Hindlimb muscle (tissue), 1 donor: ENCODE measurements at places on chromosomes 5 and 9. TPM values are rescaled to one million over a fixed set of nuclear protein-coding genes. Genes with fewer than 3 reads are reported as not detected.

The PJA2 gene
- polyA plus RNA-seq: 110 TPM

The BASP1 gene
- polyA plus RNA-seq: 19.4 TPM

- DNase-seq: no peak
These were observed 44.2 kb upstream of the LMNB1 start for GRCh38 chr5:126732716-126733115.

The GRM6 gene
- polyA plus RNA-seq: 0.72 TPM

- DNase-seq: no peak
These were observed 24.0 kb downstream of the STARD4 start for GRCh38 chr5:111488353-111488752.

- no peak for DNase-seq
These were observed 247.2 kb downstream of the KIF4B start for GRCh38 chr5:155260798-155261197.

GRCh38 chr9:15927161-15927560 lies 374.3 kb downstream of the CCDC171 start:
- no peak for DNase-seq

The DCTN3 gene
- 71.7 TPM for polyA plus RNA-seq

DNA sequence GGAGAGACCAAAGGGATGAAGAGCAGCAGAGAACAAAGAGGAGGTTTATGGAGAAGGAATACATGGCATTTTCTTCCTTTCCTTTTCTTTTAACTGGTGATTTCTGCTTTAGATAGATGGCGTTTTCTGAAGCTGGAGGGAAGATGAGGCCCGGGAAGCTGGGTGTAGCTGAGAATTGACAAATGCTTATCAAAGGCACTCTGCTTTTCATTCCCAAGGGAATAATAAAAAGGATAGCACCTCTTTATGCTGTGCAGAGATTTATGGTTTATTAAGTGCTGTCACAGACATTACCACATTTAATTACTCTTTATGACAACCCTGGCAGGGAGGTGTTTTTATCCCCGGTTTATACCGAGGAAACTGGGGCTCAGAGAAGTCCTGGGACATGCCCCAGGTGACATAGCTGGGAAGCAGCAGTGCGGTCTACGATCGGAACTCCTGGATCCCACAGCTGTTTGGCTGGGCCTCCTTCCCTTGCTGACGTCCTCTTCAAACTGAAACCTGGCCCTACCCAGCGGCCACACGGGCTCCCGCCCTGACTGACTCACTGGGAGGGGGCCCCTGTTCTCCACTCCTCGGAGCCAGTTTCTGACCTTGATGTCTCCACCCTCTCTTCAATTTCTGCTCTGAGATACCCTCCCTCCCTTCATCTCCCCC lies 8.2 kb upstream of the EPB41L4B start:
- peak; percentile 69 for DNase-seq

GRCh38 chr9:78746010-78746409 lies 449.1 kb downstream of the PSAT1 start:
- DNase-seq: no peak

The SCGB3A1 gene
- polyA plus RNA-seq: 1.8 TPM

GRCh38 chr9:123401879-123402513 lies 46.0 kb downstream of the CRB2 start:
- DNase-seq: peak; percentile 54

- DNase-seq: no peak
These were observed 470.5 kb downstream of the PLK2 start for GRCh38 chr5:57989378-57989777.

DNA sequence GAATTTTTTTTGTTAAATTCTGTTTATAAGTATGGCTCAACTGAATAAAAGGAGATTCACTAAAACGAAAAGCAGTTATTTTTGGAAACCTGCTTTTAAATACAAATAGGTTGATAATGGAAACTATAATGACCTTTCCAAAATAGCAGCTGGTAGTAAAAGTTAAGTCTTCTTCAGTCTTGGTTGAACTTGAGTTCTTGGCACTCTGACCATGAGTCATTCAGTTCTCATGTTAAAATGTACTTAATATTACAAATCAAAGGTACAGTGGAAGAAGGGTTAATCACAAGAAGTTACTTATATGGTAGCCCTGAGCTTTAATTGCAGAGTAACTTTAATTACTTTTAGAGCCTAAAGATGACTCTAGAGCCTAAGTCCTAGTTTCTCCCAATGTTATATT lies 62.1 kb downstream of the KLF9 start:
- no peak for DNase-seq

DNA sequence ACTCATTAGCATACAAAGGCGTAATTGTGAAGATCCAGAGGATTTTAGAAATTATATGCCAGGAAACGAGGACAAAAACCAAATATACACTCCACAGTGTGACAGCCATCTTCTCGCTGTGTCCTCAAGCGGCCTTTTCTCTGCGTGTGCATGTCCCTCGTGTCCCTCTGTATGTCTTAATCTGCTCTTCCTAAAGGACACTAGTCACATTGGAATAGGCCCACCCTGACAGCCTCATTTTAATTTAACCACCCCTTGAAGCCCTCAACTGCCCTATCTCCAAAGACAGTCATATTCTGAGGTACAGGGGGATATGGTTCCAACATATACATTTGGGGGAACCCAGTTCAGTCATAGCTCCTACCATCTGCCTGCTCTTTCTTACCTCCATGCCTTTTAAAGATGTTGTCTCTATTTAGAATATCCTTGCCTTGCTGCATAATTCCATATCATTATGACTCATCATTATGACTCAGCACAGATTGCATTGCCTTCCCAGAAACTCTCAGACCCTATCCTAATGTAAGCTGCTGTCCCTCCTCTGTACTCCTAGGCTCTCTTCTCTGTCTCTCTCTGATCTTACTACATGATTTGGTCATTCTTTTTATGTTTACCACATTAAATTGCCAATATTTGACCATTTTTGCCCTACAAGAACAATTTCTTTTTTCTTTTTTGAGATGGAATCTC lies 210.9 kb downstream of the AOPEP start:
- no peak for DNase-seq

- no peak for DNase-seq
These were observed 8.0 kb downstream of the SYNPO start for GRCh38 chr5:150648294-150649107.

- DNase-seq: no peak
These were observed 46.7 kb upstream of the SPATA31C2 start for GRCh38 chr9:88184976-88185375.

- no peak for DNase-seq
These were observed 591.9 kb downstream of the SEMA5A start for GRCh38 chr5:8953911-8954438.

GRCh38 chr5:41191249-41191648 lies 22.1 kb downstream of the C6 start:
- no peak for DNase-seq

DNA sequence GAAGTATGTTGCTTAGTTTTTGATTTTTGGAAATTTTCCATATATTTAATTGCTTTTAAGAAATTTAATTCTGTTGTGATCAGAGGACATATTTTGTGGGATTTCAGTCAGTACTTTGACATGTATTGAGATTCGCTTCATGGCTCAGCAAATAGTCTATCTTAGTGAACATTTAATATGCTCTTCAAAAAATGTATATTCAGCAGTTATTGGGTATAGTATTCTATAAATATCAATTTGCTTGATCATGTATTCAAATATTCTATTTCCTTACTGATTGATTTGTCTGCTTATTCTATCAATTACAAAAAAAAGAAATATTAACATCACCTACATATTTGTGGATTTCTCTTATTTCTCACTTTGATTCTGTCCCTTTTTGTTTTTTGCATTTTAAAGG lies 79.5 kb upstream of the HAND1 start:
- no peak for DNase-seq

The PCDHGA6 gene
- polyA plus RNA-seq: 4.4 TPM

GRCh38 chr5:10451137-10451824 lies 9.6 kb downstream of the ROPN1L start:
- DNase-seq: no peak

DNA sequence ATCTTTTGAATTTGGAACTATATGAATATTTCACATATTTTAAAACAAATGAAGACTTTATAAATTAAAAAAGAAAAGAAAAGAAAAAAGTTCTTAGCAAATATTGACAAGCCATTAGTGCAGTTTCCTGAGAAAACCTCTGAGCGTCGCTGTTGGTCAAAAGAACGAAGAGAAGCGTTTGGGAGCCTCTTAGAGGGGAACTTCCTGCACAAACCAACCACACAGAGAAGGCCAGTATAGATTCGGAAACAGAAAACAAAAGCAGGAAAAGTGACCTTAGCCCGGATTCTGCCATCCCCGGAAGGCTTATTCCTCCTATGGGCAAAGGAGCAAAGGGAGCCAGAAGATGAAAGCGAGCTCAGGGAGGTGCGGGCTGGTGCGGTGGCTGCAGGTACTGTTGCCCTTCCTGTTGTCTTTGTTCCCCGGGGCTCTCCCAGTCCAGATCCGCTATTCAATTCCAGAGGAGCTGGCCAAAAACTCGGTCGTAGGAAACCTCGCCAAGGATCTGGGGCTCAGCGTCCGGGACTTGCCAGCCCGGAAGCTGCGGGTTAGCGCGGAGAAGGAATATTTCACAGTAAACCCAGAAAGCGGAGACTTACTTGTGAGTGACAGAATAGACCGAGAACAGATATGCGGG lies at the start of gene PCDHGB2:
Gene PCDHGB2, plus strand, starts transcription at position 205 of the 637 bp plus-strand sequence. Its CDS starts 142 bp downstream, at position 347.
- no peak for DNase-seq

DNA sequence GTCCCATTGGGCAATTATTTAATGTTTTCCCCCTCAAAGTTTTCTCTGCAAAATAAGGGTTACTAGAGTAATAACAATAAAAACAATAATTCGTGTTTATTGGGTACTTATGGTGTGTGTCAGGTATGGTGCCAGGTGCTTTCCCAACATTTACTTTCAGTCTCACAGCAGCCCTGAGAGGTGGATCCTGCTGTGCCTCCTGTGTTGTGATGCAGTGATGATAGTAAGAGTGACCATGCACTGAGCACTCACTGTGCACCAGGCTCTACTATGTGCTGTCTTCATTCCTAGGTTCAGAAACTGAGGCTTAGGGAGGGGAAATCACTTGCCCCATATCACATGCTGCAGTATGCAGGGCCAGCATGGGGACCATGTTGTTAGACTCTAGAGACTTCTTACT lies 15.5 kb downstream of the OTULINL start:
- no peak for DNase-seq

The PCDHGB6 gene
- 4.0 TPM for polyA plus RNA-seq
